NCI-H2227 treated with DMSO at 0.1 percent for 48 hours (cell line): ENCODE measurements at places on chromosomes 2 and 18.

GRCh38 chr2:63981702-63982103 is 37.5 kb downstream of the VPS54 start:
- DNase-seq: no peak

DNA sequence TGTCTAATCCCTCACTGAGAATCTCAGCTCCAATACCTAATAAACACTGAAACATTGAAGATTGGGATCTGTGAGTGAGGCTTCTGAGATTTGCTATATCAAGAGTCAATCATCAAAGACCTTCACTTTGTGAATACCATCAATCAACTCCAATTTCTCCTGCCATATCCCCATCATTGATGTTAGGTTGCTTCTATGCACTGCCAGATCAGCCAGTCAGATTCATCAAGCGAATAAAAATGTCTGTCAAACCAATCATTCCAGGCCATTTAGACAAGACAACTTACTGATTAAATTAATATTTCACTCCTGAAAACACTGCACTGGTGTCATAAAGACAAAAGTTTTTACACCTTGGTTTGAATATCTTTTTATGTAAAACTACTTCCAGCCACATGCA is 1295.5 kb upstream of the LRRTM1 start:
- DNase-seq: no peak

- no peak for DNase-seq
Observed at GRCh38 chr2:27501042-27501441, 4.4 kb downstream of the GCKR start.

- peak; percentile 61 for DNase-seq
Observed at GRCh38 chr2:212777020-212777491, 238.5 kb upstream of the ERBB4 start.

- DNase-seq: no peak
Observed at GRCh38 chr18:68466672-68467071, 248.2 kb downstream of the TMX3 start.

- DNase-seq: no peak
Observed at GRCh38 chr2:190932514-190932913, 51.9 kb downstream of the GLS start.

DNA sequence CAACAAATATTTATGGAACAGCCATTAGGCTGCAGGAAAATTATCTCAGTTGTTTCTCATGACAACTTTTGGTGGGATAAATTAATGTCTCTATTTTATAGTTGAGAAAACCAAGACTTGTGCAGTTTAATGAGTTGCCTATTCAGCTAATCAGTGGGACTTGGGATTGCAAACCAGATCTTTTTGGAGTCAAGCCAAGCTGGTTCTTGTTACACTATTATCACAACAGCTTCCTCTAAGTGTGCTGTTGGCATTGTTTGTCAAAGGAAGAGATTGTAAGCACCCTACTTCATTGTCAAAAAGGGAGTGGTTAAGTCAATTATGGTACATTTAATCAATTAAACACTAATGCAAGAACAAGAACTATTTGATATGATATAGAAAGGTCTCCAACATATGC is 119.2 kb downstream of the PAX3 start:
- DNase-seq: no peak

DNA sequence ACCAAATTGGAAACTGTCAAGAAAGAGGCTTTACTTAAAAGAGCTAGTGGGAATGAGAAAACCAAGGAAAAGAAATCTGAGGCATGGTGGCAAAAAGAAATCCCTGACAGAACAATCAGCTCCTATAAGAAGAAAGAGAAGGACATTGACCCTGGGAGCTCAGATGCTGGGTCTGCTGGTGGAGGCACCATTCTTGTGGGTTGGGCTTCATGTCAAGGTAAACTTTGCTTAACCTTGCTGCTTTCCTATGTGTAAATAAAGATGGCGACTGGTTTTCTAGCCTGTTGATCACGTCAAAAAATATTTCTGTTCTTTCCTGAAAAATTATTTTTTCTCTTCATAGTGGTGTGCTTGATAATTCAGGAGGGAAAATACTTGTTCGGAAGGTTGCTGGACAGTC is 58.1 kb downstream of the VIT start:
- no peak for DNase-seq
